ENCODE measurements at places on chromosomes 6 and 20.
A peak's percentile ranks its signal among the peaks of the same experiment; 100 is the strongest.

- no peak overlapping the region for H3K4me3 ChIP-seq
- no peak overlapping the region for H3K27ac ChIP-seq
- no peak for DNase-seq
- no peaks in the 10 kb centered on the region for H3K27me3 ChIP-seq
- no peaks in the 10 kb centered on the region for H3K4me1 ChIP-seq
Measured at GRCh38 chr6:97765461-97765860, 482.4 kb upstream of the MMS22L start.

GRCh38 chr6:82385102-82385501 lies 21.5 kb downstream of the TPBG start:
- no peaks in the 10 kb centered on the region for H3K4me1 ChIP-seq
- H3K27me3 ChIP-seq = no peaks in the 10 kb centered on the region
- no peak overlapping the region for H3K27ac ChIP-seq
- no peak for DNase-seq
- H3K36me3 ChIP-seq = no peaks in the 10 kb centered on the region
- H3K4me3 ChIP-seq = no peak overlapping the region

- H3K4me1 ChIP-seq = no peaks in the 10 kb centered on the region
- no peak overlapping the region for H3K27ac ChIP-seq
- no peaks in the 10 kb centered on the region for H3K36me3 ChIP-seq
- no peaks in the 10 kb centered on the region for H3K27me3 ChIP-seq
- no peak for DNase-seq
Measured at GRCh38 chr6:16067568-16067967, 61.3 kb upstream of the MYLIP start.

GRCh38 chr6:42200035-42200434 lies 5.3 kb upstream of the GUCA1B start:
- no peaks in the 10 kb centered on the region for H3K27me3 ChIP-seq
- peaks cover 32% of the 10 kb centered on the region for H3K36me3 ChIP-seq
- no peak for DNase-seq
- H3K4me3 ChIP-seq = no peak overlapping the region
- H3K4me1 ChIP-seq = peaks cover 2% of the 10 kb centered on the region

DNA sequence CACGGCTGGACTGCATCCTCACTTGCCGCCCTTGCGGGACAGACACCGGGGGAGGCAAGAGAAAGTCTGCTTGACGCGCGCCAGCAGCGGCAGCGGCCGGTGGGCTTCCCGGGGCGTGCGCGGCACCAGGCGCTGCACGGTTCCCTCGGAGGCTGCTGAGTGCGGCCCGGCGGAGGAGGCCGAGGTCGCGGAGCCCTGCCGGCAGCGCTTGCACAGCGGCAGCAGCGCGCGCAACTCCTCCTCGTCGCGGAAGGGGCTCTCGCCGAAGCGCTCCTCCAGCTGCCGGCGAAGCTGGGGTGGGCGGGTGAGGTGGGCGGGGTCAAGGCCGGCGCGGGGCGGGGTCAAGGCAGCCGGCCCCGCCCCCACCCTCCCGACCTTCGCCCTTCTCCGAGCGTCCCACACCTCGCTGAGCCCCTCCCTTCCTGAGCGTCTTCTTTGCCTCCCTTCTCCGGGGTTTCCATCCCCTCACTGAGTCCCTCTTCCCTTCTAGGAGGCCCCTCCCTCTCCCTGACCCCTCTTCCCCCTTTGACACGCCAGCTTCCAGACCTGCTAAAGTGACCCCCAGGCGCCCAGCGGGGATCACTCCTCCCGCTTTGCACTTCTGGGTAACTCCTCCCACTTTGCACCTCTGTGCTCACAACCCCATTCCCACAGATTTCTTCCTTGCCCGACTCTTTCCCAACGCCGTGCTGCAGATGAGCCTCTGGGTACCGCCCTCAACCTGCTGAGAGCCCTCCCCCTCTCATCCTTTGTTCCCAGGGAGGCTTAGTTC lies 8.8 kb downstream of the DUSP15 start:
- H3K27me3 ChIP-seq = peaks cover 6% of the 10 kb centered on the region
- DNase-seq = peak; percentile 62
- H3K36me3 ChIP-seq = no peaks in the 10 kb centered on the region
- H3K4me1 ChIP-seq = peaks cover 18% of the 10 kb centered on the region
- H3K4me3 ChIP-seq = peak overlapping the region; percentile 56

GRCh38 chr6:53912661-53913060 lies 117.9 kb downstream of the LRRC1 start:
- no peaks in the 10 kb centered on the region for H3K27me3 ChIP-seq
- no peak overlapping the region for H3K27ac ChIP-seq
- no peaks in the 10 kb centered on the region for H3K4me1 ChIP-seq
- H3K36me3 ChIP-seq = peaks cover 38% of the 10 kb centered on the region
- no peak for DNase-seq

- H3K27ac ChIP-seq = no peak overlapping the region
- no peaks in the 10 kb centered on the region for H3K27me3 ChIP-seq
- no peaks in the 10 kb centered on the region for H3K4me1 ChIP-seq
- H3K36me3 ChIP-seq = peaks cover 55% of the 10 kb centered on the region
- no peak overlapping the region for H3K4me3 ChIP-seq
Measured at GRCh38 chr6:143867236-143867635, 3.0 kb downstream of the ZC2HC1B start.
